ENCODE measurements at places on chromosomes 5 and 9.

GRCh38 chr5:131974956-131975726 lies 29.7 kb upstream of the MEIKIN start:
- DNase-seq: peak; percentile 55

GRCh38 chr9:20357037-20357432 lies 265.3 kb downstream of the MLLT3 start:
- DNase-seq: no peak

GRCh38 chr5:115549154-115549553 lies 4.6 kb upstream of the FEM1C start:
- peak; percentile 39 for DNase-seq

DNA sequence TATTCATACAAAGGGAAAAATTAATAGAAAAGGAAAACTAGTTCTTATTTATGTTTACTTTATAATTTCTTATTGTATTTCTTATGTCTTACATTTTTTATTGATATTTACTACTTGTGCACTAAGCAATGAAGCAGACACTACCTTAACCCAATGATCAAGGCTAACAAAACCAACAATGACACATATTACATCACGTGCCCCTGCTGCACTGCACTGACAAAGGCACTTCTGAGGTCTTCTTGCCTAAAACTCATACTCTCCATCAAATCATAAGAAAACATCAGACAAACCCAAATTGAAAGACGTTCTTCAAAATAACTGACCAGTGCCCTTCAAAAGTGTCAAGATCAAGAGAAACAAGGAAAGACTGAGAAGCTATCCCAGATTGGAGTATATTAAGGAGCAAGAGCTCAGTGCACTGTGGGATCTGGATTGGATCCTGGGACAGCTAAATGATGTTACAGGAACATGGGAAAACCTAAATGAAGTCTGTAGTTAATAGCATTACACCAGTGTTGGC lies 230.9 kb downstream of the AUH start:
- DNase-seq: no peak

GRCh38 chr5:154647114-154647760 lies 107.9 kb upstream of the LARP1 start:
- peak; percentile 54 for DNase-seq

DNA sequence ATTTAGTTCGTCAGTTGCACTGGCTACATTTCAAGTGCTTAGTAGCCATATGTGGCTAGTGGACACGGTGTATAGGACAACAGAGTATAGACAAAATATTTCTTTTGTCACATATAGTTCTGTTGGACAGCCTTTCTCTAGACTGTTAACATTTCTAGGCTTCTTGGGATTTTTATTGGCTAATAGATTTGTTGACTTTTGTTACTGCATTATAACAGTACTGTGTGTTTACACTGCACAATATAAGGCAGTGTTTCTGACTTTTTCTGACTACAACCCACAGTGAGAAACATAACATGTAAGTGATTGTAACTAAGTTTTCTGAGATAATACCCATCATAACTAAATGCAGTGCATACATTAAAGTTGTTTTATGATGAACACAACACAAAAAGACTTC lies 11.3 kb downstream of the FBXO38 start:
- no peak for DNase-seq

GRCh38 chr5:10577371-10578292 lies 13.8 kb downstream of the ANKRD33B start:
- DNase-seq: no peak

DNA sequence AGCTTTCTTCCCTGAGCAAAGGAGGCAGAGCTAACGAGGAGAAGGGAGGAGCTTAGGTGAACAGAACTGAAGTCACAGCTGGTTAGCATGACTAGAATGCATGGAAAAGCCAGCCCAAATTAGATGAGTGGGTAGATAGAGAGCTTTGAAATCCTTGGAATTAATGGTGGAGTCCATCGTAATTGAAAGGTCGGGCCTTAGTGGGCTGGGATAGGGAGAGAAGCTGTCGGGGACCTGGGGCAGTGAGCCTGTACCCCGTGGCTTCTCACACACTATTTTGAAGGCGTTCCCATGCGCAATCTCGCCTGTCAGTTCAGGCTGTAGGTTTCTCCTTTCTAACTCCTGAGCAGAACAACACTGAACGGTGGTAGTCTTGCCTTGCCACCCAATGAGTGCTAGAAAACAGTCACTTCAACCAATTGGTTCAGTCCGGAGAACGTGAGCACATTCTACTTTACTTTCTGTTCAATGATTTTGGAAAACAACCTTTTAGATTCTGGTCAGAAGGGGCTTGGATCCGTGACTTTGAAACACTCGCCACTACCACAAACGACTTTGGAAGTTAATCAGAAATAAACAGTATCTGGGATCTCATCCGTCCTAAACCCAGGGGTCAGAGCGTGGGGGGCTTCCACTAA lies 655 bp upstream of the RAI14 start:
- DNase-seq: no peak

DNA sequence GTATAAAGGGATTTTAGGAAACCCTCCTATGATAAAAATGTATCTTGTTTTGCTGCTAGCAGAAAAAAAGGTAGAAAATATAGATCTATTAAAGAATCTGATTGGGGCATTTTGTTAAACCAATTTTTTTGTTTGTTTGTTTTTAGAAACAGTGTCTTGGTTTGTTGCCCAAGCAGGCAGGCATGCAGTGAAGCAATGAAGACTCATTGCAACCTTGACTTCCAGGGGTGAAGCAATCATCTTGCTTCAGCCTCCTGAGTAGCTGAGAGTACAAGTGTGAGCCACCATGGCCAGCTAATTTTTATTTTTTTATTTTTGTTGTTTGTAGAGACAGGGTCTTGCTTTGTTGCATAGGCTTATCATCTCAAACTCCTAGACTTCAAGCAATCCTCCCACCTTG lies 755.8 kb upstream of the EDIL3 start:
- DNase-seq: no peak

- no peak for DNase-seq
Observed at GRCh38 chr5:178218827-178219226, 13.8 kb downstream of the PHYKPL start.

DNA sequence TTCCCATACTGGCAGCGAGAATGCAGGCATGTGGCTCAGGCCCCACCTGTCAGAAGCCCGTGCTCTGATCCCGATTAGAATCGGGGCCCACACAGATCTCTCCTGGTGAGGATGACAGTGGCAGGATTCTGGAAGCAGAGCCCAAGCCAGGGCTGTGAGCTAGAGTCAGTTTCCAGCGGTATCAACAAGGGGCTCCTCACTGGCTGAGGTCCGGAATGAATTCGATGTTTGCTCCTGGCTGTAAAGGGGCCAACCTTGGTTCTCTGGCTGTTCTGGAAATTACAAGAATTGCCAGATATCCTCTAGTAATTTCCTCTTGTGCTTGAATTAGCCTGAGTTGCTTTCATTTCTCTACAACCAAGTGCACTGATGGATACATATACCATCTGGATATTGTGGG lies 129.1 kb upstream of the SPRY4 start:
- no peak for DNase-seq

DNA sequence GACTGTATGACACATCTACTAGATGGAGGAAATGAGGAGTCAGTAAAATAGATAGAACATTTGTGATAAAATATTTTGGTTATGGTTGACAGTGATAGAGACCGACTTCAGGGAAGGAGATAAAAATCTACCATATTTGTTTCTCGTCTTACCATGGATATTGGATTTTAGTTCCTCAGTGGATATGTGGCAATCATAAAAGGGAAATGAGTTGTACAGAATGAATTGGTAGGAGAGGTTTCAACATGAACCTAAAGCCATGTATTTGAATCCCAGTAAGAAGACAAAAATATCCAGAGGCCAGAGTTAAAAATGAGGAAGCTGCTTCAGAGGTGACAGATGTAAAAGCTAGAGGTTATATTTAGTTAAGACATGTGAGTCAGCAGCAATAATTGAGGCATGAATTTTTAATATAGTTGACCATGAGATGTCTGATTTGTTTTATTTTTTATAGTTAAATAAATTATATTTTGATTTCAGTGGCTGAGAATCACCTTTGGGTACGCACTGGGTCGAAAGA lies 480.4 kb upstream of the TUSC1 start:
- no peak for DNase-seq

GRCh38 chr9:95980262-95981125 lies 105.0 kb downstream of the ERCC6L2 start:
- no peak for DNase-seq

- no peak for DNase-seq
Observed at GRCh38 chr9:107933516-107933915, 443.9 kb upstream of the KLF4 start.

DNA sequence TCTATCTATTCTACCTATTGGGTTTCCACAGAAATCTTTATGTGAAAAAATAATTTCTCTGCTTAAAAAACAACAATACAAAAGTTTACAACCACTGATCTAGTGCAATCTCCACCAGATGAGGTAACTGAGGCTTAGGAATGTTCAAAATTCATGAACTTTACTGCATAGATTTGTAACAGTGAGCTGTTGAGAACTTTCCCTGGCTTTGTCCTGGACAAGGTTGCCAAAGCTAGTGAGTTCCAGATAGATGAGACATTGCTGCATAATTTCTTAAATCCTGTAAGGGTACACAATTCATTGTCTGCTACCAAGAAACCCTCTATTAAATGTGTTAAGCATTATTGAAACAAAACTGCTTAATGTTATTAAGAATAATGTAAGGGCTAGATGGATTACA lies 102.7 kb downstream of the OSMR start:
- DNase-seq: no peak

GRCh38 chr5:1447671-1448361 lies 2.6 kb upstream of the SLC6A3 start:
- peak; percentile 25 for DNase-seq

- no peak for DNase-seq
Observed at GRCh38 chr5:67725604-67726003, 490.0 kb upstream of the PIK3R1 start.
